ENCODE measurements at places on chromosomes 6 and 20. TPM values are rescaled to one million over a fixed set of nuclear protein-coding genes. Genes with fewer than 3 reads are reported as not detected.
A peak's percentile ranks its signal among the peaks of the same experiment; 100 is the strongest.

The BMP6 gene
- total RNA-seq: 4.6 TPM

- DNase-seq: no peak
Observed at GRCh38 chr6:89675949-89676748, 37.6 kb upstream of the LYRM2 start.

DNA sequence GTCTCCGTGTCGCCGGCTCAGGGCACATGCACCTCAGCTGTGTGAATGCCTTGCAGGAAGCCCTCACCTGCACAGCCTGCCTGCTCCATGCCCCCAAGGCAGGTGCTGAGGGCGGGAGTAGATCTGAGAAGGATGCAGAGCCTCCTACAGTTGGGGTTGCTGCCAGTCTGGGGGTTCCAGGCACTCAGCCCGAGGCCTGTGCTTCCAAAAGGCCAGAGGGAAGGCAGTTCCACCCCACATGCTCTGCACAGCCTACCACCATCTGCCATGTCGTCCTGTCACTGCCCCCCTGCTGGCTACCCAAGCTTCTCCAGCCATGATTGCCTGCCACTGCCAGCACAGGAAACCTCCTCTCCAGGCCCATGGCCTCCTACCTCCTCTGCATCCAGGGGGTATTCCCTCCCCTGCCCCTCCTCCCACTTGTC lies 19.3 kb downstream of the ACSS1 start:
- no peak for DNase-seq

GRCh38 chr6:68196645-68197044 lies 438.4 kb upstream of the ADGRB3 start:
- DNase-seq: no peak

DNA sequence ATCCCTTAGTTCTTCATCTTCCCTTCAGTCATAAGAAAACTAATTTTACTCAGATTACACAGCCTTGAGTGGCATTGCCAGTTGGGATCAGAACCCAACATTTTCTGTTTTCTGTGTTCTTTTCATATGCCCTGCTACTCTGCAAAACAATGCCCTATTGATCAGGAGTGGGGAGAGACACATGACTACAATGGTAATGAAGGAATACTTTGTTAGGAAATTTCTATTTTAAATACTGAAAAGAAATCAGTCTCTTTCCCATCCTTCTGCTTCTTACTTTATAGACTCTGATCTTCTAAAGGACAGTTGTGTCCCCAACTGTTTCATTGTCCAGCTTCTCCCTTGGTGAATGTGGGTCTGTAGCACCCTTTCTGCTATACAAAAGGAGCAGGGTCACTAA lies 5.5 kb upstream of the PKIB start:
- DNase-seq: no peak

DNA sequence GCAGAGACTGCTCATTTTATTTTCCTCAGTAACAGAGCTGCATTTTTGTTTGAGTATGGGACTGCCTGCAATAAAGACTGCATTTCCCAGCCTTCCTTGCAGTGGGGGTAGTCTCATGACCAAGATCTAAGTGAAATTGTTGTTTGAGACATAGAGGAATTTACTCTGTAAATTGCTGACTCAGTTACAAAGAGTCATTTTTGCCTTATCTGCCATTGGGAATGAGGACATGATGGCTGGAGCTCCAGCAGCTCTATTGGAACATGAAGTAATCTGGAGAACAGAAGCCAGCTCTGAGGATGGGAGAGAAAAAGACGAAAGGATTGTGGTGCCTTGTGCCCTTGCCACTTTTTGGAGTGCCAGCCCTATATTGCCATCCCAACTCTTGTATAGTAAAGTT lies 2.1 kb upstream of the CST11 start:
- no peak for DNase-seq

DNA sequence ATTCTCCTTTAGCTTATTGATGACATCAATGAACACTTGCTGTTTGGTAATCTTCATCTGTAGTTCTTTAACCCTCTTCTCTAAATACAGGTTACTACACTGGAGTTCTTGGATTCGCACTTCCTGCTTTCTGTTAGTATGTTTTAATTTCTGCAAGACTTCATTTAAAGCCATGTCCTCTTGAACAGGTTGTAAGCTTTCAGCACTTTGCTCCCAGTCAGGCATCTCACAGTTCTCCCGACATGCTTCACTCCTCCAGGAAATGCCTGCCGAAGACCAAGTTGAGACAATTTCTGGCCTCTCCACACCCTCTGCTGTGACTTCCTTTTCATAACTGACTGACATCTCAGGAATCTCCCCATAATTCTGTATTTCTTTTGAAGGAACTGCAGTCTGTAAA lies 15.8 kb downstream of the CAGE1 start:
- no peak for DNase-seq

- DNase-seq: no peak
Observed at GRCh38 chr6:111789598-111789997, 83.7 kb downstream of the FYN start.

GRCh38 chr6:134436281-134436815 lies 118.4 kb upstream of the SGK1 start:
- peak; percentile 31 for DNase-seq

The CLVS2 gene
- not detected for total RNA-seq

DNA sequence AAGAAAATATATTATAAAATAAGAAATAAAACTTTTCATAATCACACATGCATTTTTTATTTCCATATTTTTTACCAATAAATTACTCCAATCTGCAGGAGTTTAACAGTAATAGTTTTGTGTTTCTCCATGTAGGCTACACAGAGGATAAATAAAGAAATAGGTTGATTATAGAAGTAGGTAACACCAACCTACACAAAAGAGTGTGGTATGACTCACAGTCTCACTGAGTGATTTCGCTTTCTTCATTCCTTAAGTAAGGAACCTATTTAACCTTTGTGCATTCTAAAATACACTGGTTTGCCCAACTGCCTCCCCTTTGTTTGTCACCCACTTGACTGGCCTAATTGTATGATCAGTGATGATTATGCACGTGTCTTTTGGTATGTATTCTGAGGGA lies 244.2 kb upstream of the RIMS1 start:
- no peak for DNase-seq

DNA sequence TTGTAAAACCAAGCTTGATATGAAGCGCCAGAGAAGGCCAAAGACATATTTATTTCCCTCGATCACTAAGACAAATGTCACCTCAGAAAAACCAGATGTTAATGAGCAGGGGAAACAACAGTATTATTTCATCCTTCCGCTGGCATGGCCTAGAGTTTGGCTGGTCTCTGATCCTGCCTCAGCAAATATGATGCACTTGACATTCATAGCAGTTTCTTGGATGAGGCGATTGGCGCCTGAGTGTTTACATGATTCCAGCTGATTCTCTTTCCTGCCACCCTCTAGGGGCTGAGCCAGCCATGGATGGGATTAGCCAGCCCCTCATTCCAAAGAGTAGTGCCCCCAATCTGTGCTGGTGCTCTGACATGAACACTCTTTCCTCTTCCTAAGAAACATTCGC lies 67.9 kb downstream of the STMND1 start:
- no peak for DNase-seq

The CNBD2 gene
- 2.0 TPM for total RNA-seq

The TNFRSF6B gene
- 91.9 TPM for total RNA-seq

DNA sequence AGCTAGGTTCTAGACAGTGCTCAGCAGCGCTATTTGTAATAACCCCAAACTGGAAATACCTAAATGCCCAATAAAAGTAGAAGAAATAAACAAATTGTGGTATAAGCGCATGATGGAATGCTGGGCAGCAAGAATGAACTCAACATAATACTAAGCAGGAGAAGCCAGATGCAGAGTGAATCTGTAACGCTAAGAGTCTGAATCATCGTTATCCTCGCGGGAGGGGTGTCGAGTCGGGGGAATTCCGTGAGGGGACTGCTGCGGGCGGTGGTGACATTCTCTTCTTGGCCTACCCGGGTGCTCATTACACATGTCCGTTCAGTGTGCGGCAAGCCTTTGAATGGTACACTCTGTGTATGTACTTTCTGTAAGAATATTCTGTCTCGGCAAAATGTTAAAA lies 83.7 kb downstream of the SULF2 start:
- DNase-seq: no peak

DNA sequence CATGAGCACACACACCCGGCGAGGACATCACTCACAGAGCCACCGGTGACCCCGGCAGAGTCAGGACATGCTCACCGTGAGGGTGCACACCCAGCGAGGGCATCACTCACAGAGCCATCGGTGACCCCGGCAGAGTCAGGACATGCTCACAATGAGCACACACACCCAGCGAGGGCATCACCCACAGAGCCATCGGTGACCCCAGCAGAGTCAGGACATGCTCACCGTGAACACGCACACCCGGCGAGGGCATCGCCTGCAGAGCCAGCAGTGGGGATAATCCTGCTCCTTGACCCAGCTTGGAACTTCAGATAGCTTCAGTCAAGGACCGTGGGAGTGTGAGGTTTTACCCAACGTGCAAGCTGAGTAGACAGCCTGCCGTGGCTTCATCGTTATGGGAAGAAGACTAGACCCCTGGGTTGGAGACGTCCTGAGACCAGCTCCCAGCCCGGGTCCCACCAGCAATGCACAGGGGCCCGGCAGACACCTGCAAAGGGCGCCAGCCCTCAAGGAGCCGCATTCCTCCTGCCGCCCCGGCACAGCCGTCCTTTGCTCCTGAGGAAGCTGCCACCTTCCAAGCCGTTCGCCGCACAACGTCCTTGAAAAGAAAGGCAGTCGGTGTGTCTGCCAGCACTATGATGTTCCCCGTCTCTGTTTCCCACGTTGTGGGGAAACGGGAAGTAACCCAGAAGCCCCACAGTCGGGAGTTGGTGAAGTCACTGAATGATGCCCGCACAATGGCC lies 192.3 kb downstream of the DLL1 start:
- DNase-seq: peak; percentile 7

The TFAP2D gene
- total RNA-seq: not detected

The TBC1D32 gene
- 4.6 TPM for total RNA-seq

DNA sequence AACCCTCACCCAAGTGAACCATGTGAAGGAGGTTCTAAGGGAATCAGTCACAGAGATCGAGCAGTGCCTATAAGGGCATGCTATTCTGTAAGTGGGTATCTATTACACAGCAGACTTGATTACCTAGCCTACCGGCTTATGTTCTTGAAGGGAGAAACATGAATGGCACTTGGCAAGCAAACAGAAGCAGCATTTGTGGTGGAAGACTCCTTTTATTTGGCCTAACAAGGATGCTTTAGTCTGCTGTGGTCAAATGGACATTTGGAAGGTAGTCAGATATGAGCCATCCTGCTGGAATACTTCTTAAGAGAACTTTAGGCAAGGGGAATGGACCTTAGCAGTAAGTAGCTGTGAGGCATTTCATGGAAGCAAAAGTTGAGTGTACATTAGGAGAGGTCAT lies 126.3 kb downstream of the COL12A1 start:
- no peak for DNase-seq

DNA sequence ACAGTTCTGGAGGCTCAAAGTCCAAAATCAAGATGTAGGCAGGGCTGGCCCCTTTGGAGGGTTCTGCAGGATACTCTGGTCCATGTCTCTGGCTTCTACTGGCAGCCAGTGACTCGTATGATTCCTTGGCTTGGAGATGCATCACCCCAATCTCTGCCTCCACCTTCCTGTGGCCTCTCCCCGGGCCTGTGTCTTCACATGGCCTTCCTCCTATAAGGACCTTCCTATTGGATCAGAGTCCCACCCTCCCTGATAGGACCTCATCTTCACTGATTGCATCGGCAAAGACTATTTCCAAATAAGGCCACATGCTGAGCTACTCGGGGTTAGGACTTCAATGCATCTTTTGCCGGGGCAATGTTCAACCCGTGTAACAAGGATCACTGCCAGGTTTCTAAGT lies 509.0 kb downstream of the CD83 start:
- no peak for DNase-seq

DNA sequence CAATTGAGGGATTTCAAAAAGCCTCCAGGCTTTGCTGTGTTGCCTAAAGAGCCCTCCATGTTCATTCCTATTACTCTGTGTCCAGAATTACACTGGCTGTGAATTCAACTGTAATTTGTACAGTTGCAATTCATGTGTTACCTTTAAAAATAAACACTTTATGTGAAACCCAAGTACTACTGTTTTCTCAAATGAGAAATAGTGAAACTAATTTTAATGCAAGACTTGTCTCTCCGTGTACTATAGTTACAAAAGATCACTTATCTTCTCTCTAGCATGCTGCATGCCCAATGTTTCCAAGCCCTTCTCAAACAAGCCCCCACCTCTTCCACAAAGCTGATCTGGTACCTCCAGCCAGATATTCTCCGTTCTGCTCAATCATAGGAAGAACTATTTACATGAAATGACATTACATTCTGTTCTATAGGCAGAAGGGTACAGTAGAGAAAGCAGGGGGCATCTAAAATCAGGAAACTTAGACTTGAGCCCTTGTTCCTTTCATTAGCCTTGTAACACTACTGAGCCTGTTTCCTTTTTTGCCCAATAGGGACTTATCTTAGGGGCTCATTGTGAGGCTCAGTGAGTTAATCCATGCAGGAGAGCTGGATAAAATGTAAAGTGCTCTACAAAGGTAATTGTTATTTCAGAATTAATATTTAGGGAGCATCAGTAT lies 12.3 kb upstream of the COL9A1 start:
- no peak for DNase-seq

DNA sequence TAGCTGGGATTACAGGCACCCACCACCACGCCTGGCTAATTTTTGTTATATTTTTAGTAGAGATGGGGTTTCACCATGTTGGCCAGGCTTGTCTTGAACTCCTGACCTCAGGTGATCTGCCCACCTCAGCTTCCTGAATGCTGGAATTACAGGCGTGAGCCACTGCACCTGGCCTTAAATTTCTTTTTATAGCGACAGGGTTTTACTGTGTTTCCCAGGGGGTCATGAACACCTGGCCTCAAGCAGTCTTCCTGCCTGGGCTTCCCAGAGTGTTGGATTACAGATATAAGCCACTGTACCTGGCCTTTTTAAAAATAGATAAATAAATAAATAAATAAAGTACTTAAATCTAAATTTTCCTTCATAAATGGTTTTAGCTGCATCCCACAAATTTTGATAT lies 57.5 kb downstream of the LIN28B start:
- no peak for DNase-seq

DNA sequence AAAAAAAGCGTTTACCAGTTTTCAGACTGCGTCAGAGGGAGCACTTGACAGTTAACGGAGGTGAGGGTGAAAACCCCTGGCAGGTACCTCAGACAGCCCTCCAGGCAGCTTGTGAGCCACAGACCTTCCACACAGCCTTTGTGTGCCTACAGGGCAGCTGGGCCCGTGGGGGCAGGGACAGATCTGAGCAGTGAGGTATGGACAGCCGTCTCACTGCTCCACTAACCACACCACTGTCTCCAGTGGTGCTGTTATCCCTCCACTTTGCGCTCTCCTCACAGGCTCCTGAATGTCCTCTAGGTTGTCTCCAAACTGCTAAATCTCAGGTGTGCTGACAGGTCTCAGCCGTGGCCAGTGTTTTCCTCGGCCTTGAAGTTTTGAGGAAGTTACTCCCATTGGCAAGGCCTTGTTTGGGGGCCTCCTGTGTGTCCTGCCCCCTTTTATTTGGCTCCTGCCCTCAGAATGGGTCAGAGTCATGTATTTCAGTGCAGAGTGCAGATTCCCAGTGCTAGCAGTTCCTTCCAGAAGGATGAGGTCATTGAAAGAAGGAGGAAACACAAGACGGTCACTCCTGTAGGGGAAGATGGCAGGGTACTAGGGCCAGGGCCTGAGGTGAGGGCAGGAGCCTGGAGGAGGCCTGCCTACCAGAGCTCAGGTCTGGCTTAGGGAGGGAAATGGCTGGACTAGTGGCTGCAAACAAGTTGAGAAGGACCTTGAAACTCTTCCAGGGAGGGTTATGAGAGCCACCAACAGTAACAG lies 11.8 kb downstream of the GFRA4 start:
- no peak for DNase-seq

Data from omental fat pad (tissue), 4 donors.